ENCODE measurements at places on chromosomes 3 and 15. TPM values are rescaled to one million over a fixed set of nuclear protein-coding genes. Genes with fewer than 3 reads are reported as not detected.

The PARP3 gene
- total RNA-seq, result 10.9 TPM

The IQCH gene
- total RNA-seq, result 0.14 TPM

DNA sequence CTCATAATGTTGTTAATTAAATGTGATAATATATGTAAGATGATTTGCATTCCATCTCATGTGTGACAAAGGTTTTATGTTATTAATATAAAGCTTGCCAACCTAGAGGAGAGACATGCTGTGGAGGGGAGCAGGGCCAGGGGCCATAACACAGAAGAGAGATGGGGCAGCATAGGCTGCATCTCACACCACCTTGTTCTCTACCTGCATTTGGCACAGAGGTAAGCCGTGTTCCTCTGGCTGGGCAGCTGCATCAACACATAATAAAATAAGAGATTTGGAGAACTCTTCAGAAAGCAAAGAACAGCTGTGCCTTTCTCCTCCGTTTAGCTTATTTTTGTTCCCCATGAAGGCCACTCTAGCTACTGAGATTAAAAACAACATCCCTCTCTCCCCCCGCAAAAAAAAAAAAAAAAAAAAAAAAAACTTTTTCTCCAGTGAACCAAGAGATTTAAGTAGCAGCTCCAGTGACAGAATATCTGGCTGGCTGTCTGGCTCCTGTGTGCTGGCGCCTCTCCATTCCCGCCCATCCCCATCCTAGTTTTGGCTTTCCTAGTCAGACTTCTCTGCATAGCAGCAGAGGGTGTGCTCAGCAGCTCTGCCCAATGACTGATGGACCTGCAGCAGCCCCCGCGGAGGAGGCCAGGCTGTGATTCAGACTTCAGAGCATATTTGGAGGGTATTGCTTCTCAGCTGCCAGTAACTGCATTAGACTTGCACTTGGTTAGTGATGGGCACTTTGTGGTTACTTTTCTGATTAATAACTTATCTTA is 52.2 kb upstream of the STXBP5L start:
- DNase-seq, result peak; percentile 13

DNA sequence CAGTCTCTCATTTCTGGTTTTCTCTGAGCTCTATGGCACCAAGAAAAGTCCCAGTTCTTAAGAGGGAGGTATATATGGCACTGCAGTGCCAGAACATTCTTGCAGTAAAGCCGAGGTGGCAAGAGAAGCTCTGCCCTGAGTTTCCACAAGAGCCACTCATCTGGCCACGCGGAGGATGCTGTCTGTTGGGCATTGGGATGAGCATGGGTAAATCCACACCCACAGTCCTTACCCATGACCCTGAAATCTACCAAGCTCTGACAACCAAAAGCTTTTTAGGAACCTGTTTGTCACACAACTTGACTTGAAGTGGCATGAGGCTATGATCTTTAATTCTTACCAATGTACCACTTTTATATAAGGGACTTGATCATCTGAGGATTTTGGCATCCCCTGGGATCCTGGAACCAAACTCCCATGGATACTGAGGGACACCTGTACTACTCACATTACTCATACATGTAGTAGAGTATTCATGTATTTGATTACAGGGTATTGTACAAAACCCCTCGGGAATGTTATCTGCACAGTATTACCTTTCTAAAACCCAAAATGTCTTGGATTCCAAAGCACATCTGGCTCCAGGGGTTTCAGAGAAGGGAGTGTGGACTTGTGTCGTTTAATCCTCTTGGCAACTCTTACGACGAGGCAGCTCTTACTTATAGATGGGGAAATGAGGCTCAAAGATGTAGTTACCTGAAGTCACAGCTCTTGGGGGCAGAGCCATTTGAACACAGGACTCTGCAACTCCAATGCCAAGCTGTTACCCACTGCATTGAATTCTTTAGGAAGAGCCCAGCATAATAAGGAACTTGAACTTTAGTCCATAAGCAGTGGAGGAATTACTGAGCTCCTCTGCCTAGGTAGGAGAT is 8.8 kb downstream of the RPL32 start:
- DNase-seq, result no peak

DNA sequence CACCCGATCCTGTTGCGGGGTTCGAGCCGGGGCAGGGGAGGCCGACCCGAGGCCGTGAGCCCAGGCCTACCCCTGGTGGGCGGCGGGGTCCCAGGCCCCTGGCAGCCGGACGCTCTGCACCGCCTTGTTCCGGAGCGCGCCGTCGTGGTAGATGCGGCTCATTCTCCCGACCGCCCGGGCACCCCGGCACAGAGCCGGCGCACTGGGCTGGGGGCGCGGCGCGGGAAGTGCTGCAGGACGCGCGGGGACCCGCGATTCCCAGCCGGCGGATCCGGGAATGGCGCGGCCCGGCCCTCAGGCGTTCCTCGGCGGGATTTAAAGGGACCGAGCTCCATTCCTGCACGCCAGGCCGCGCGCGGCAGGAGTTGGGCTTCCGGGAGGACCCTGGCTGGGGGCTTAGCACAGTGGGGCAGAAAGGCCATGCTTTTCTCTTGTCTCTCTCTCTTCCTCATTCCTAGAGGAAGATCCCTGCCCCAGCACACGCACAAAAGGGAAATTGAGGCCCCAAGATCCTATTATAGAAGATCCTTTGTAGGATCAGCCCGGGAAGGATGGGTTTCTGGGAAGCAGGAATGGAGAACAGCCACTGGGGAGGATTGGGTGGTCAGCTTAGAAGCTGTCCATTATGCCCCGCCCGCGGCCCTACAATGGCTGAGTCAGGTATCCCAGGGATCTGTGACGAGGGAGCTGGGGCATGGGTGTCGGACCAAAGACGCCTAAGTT is at the start of gene ARPIN:
Gene ARPIN (minus strand): TSS at position 279 of the 723 bp plus-strand sequence. CDS start 117 bp downstream, at position 162.
- no peak for DNase-seq

DNA sequence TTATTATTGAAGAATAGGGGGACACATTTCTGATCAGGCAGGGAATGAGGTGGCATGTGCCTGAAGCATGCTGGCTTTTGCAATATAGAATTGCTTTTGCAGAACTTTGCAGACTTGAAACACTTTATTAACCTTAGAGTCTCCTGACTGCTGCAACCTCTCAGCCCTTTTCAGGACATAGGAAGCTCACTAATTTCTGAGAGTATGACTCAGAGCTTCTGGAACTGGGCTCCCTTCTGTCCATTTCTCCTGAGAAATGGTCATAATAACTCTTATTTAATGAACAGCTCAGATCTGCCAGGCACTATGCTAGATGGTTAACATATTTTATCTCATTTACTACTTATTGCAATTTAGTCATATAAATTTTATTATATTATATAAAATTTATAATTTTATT is 38.6 kb upstream of the DGKG start:
- DNase-seq, result no peak

GRCh38 chr3:156675830-156676767 is 1.7 kb downstream of the TIPARP start:
- peak; percentile 40 for DNase-seq

GRCh38 chr3:26406636-26407035 is 215.9 kb upstream of the LRRC3B start:
- DNase-seq, result no peak

GRCh38 chr3:189404797-189405484 is 226.2 kb upstream of the TP63 start:
- no peak for DNase-seq

DNA sequence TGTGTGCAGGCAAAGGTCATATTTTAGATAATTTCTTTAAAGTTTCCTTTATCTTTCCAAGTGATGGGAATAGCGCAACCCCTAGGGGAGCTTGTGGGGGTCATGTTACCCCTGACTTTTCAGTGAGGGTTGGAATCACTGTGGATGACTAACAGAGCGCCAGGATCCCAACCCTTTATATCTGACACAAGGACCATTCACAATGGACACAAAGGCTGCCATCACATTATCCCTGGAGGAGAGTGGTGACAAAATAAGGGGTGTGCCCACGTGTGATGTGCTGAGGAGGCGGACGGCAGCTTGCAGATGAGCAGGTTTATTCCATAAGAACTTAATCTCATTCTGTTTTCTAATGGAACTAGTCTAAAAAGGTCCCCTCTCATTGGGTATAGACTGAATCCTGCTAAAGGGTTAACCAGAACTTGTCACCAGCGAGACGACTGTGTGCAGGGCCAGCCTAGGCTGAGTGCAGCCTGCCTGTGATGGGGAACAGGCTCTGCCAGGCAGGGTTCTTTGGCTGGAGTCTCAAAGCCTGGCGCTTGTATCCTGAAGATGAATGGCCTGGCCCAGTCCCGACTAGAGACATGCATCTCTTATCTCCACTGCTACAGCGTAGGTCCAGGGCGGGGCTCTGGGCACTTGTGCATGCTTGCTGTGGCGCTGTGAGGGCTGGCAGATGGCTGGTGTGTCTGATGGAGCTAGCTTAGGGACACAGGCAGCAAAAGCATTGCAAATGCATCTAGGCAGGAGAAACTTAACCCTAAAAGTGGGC is 50.2 kb downstream of the CHDH start:
- no peak for DNase-seq

- no peak for DNase-seq
Observed at GRCh38 chr15:93164409-93164808, 75.4 kb upstream of the RGMA start.

- no peak for DNase-seq
Observed at GRCh38 chr15:39285071-39285470, 295.8 kb upstream of the THBS1 start.

GRCh38 chr15:30974112-30974511 is 17.3 kb downstream of the MTMR10 start:
- DNase-seq, result no peak

DNA sequence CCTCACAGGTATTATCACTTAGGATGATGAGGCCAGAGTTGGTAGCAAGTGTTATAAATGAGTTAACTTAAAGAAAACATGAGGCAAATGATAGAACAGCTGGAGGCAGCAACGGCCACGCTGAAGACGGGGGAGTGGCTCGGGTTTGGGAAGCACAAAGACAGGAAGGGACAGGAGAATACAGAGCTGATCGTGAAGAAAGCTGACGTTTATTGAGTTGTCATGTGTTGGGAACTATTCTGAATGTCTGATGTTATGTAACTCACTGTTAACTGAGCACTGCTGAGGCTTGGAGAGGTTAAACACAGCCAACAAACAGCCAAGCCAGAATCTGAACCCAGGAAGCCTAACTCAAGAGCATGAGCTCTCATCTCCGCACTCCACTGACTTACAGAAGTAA is 42.3 kb downstream of the FGD5 start:
- no peak for DNase-seq

- DNase-seq, result no peak
Observed at GRCh38 chr3:10330319-10330718, 9.4 kb upstream of the SEC13 start.

- no peak for DNase-seq
Observed at GRCh38 chr15:65525622-65526021, 4.6 kb upstream of the HACD3 start.

- DNase-seq, result no peak
Observed at GRCh38 chr15:51382787-51383186, 41.3 kb downstream of the GLDN start.

DNA sequence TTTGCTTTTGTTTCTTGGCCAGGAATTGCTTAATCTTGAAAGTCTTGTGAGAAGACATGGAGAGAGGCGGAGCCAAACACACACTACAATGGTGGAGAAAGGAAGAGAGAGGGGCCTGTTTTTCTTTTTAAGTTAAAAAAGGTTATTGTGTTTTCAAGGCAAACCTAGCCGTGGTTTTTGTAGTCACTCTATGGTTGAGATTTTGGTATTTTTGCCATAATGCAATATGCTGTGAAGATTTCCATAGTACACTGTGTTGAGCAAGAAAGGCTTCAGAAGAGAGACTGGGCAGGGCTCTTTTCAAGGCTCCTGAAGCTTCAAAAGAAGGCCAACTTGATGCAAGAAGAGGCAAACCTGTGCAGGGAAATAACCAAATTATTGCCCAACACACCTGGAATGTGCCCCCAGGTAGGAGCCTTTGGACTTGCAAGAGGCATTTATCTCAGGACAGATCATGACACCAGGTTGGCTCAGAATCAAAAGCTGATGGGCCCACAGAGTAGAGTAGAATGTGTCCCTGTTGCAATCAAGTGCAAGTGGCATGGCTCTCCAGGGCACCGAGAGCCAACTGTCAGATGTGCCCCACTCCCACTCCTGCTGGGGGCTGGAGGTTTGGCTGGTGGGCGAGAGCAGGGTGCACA is 22.1 kb downstream of the AMOTL2 start:
- DNase-seq, result no peak

- DNase-seq, result no peak
Observed at GRCh38 chr3:105260385-105260784, 106.3 kb upstream of the ALCAM start.

DNA sequence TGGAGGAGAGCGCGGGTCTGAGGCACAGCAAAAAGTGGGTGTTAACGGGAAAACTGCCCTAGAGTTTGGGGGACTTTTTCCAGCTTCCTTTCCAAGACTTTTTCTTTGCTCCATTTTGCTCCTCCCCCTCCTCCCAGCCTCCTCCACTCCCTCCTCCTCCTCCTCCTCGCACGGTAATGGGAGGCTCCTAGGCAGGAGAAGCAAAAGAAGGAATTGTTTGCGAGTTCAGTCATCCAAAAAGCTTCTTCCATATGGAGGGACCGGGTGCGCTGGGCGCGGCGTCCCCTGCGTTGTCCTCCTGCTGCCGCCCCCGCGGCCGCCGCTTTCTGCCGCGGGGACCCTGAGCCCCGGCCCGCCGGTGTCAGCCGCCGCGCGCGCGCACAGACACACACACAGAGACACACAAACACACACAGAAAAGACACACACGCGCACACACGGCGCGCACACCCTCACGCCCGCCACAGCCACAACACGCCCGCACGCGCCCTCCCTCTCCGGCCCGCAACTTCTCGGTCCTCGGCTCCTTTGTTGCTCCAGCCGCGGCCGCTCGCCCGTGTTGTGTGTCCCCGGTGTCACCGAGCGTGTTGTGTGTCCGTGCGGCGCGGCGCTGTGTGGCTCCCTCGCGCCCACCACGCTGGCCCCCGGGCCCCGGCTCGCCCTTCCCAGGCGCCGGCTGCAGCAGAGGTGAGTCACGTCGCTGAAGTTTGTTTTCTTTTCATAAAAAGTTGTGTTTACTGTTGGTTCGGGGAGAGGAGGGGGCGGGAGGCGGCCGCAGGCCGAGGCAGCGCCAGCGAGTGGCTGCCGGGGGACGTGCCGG is at the start of gene BOC:
Gene BOC (plus strand): TSS at position 228 of the 820 bp plus-strand sequence. CDS start 38,246 bp downstream, outside the sequence.
- DNase-seq, result no peak

DNA sequence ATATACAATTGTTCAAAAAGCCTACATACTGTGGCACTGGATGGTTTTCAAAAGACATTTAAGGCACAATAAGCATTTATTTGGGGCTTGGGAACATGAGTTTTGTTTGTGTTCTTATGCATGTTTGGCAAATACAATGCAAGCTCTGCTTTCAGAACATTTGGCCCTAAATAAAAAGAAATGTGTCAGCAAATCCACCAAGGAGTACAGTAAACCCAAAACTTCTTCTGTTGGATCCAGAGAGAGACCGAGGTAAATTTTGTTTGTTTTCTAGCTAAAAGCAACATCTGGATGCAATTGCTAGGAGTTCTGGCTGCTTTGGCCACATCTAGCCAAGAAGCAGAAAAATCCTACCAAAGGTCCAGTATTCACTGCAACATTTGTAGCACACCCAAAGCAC is 168.8 kb downstream of the DCLK3 start:
- DNase-seq, result no peak

Measured in thoracic aorta (tissue), 2 donors.